Fibroblast of skin of right biceps (primary cell): ENCODE measurements at places on chromosomes 12 and 14.

GRCh38 chr14:83712418-83713129 is 1817.4 kb upstream of the FLRT2 start:
- no peak for DNase-seq

DNA sequence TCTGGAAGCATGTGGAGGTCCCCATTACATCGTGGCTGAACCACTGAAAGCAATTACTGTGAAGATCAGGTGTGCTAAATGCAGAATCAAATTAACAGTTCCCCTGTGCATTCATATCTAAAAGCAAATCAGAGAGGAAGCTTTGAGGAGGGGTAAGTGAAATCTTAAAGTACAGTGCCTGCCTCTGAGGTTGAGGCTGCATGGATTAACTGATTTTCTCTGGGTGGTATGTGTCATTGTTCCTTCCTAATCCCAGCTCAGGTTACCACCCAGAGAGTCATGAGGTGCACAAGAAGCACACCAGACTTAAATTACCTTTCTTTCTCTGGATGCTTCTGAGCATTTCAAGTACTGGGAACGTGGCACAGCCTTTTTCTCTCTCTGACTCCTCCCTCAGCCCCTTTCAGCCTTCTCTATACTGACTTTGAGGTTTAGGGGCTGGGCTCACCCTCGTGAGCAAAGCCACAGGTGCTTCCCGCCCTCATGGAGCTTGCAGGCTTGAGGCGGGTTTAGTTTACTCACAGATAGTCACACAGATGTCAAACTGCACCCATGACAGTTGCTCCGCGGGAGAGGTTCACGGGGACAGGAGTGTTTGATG is 237.6 kb upstream of the CRY1 start:
- no peak for DNase-seq

GRCh38 chr14:63692310-63693020 is 35.4 kb downstream of the SGPP1 start:
- peak; percentile 33 for DNase-seq

GRCh38 chr14:48035836-48036235 is 360.4 kb upstream of the MDGA2 start:
- DNase-seq = no peak

GRCh38 chr12:24950231-24950834 is 1.4 kb upstream of the BCAT1 start:
- DNase-seq = no peak

DNA sequence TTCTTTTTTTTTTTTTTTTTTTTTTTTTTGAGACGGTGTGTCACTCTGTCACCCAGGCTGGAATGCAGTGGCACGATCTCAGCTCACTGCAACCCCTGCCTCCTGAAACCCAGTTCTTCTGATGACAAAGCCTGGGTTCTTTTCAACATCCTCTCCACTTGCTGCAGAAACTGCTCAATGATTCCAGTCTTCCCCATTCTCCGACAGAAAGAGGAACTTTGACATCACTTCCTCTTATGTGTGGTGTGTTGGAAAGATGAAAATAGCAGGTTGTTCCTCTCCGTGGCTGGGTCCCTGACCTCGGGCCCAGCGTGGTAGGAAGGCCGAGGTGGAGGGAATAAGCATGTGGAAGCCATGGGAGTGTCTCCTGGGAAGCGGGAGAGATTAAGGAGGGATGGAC is 198.4 kb downstream of the PHETA1 start:
- DNase-seq = no peak

- DNase-seq = no peak
Measured at GRCh38 chr14:23433457-23433856, 2.0 kb downstream of the MYH7 start.

DNA sequence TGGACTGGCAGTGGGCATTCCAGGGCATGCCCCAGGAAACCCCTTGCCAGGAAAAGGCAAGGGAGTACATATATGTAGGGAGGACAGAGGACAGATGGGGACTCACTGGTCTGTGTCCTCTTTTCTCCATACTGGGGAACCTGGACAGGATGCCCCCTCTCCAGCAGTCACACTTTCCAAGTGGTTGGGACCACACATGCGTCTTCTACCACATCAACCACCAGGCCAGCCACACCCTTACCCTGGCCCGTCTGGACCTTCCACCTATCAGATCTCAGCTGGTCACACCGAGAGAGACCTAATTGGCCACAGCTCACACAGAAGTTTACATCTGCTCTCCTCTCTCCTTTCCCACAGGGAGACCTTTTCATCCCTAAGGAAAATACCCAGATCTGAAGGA is 8.3 kb downstream of the ANKRD33 start:
- no peak for DNase-seq

DNA sequence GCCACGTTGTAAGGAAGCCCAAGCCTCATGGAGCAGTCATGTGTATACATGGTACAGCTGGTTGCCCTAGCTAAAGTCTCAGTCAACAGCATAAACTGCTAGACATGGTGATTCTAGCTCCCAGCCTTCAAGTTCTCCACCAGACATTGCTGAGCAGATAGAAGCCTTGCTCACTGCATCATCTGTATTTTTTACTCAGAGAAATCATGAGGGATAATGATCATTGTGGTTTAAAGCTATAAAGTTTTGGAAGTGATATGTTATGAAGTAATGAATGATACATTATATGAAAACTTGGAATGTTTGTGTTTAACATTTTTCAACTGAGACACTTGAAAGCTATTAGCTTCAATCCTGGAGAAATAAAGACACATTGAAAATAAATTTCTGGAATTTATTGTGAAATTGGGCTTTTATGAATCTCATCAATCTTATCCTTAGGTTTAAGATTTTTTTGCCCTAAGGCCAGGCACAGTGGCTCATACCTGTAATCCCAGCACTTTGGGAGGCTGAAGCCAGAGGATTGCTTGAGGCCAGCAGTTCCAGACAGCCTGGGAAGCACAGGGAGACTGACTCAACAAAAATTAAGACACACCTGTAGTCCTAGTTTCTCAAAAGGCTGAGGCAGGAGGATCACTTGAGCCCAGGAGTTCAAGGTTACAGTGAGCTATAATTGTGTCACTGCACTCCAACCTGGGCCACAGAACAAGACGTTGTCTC is 5.6 kb upstream of the NFATC4 start:
- DNase-seq = peak; percentile 75

- peak; percentile 47 for DNase-seq
Measured at GRCh38 chr12:9064201-9064814, 51.4 kb downstream of the A2M start.

GRCh38 chr14:68182492-68182891 is 362.9 kb downstream of the RAD51B start:
- no peak for DNase-seq

DNA sequence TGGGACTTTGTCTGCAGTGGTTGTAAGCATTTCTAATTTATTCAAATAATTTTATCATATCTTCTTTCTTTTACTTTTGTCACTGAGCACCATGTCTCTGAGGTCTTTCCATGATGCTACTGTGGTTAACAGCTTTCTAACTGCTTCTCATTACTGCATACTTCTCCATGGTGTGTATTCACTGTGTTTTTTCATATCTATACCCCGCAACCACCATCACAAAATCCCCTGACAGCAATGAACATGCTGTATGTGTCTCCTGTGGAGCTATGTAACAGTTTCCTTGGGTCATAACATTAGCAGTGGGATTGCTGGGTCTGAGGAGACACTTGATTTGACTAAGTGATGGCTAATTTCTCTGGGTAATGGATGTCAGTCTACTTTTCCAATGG is 29.2 kb upstream of the CHST11 start:
- no peak for DNase-seq

- no peak for DNase-seq
Measured at GRCh38 chr12:29620030-29620429, 122.5 kb upstream of the OVCH1 start.

DNA sequence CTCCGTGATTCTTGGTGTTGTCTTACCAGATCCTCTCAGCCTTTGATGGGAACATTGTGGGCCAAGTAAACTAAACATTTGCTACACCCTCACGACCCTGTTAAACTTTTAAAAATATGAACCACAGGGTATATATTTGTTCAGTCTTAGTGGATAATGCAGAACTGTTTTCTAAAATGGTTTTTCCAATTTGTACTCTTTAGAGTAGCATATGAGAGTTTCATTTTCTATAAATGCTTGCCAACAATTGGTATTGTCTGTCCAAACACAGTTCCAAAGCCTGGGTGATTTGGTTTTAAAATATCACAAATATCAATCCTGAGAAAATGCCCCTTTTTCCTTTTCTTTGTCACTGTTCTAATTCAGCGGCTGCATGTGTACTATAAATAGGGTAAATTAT is 6.7 kb upstream of the IL22 start:
- no peak for DNase-seq

GRCh38 chr12:57069523-57069922 is 9.1 kb downstream of the NEMP1 start:
- peak; percentile 80 for DNase-seq

DNA sequence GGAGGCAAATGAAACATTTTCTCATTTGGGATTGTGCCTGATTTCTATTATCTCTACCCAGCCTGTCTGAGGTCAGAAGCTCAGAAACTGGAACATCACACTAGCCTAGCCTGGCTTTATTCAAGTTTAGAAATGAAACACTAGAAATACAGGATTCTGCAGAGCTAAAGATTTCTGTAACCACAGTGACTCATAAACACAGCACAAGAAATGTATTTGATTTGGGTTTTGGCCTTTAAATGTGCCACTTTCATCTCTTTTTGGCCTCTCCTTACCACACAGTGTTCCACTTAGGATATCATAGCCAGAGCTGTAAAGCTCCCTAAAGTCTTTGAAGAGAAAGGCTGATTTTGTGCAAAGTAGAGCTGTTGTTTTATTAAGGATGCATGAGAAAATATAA is 307.5 kb downstream of the EMP1 start:
- peak; percentile 36 for DNase-seq

GRCh38 chr12:57435293-57435692 is 709 bp downstream of the INHBC start:
- no peak for DNase-seq

- no peak for DNase-seq
Measured at GRCh38 chr12:106227641-106228319, 20.0 kb downstream of the CKAP4 start.

GRCh38 chr14:59358102-59358501 is 107.1 kb downstream of the GPR135 start:
- DNase-seq = peak; percentile 86

DNA sequence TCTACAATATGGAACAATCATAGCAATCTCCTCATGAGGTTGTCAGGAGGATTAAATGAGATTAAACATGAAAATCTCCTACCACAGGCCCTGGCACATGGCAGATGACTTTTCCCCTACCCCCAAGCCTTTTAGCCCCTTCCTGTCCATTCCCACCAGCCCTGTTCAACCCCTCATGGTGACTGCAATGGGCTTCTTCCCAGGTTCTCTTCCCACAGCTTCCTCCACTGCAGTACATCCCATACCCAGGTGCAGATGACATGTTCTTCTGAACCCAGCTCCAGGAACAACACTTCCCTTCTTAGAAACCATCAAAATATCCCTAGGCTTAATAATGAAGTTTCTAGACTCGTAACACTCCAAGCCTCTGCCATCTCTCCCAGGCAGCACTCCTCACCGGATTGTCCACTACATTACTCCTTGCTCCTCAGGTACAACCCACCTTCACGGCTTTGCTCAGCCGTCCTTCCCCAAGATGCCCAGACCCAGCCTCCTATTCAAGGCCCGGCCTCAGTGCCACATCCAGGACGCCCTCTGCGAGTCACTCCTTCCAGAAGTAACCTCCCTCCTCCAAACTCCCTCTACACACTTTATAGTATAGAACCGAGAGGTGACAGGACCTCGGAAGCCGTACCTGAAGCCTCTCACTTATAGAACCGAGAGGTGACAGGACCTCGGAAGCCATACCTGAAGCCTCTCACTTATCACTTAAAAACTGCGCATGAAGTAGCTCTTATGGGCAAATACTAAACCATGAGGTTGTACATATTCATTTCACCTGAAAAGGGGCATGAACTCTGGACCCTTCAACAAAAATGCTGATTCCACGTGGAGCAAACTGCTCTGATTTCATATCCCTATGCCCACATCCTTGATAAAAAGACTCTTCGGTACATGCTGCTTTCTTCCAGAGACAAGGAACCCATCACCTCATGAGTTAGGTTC is 1.5 kb downstream of the CRACR2A start:
- no peak for DNase-seq

DNA sequence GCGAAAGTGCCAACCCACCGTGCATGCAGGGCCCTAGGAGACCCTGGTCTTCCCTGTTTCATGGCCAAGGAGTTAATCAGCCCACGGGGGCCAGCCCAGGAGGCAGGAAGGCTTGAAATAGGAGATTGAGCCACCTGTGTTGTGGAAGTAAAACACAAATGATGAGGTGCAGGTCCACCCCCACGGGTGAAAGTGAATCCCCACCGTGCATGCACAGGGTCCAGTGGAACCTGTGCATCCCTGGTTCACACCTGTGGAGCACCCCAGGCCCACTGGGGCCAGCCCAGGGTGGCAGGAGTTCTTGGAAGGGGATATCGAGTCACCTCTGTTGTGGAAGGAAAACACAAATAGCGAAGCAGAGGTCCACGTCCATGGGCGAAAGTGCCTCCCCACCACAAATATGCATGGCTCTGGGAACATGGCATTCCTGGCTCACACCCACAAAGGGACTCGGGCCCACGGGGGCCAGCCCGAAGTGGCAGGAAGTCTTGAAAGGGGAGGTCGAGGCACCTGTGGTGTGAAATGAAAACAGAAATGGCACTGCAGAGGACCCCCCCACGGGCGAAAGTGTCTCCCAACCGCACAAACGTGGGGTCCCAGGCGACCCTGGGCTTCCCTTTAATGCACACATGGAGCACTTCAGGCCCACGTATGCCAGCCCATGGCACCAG is 381.5 kb downstream of the ALG10 start:
- no peak for DNase-seq

GRCh38 chr12:76768576-76768975 is 4.7 kb downstream of the ZDHHC17 start:
- DNase-seq = no peak

- no peak for DNase-seq
Measured at GRCh38 chr14:101497684-101498525, 63.4 kb upstream of the DIO3 start.

GRCh38 chr14:103243764-103244737 is 90.0 kb upstream of the EIF5 start:
- no peak for DNase-seq

GRCh38 chr14:63713764-63714163 is 14.1 kb downstream of the SGPP1 start:
- peak; percentile 37 for DNase-seq
